ENCODE measurements at places on chromosomes 6 and 20.

DNA sequence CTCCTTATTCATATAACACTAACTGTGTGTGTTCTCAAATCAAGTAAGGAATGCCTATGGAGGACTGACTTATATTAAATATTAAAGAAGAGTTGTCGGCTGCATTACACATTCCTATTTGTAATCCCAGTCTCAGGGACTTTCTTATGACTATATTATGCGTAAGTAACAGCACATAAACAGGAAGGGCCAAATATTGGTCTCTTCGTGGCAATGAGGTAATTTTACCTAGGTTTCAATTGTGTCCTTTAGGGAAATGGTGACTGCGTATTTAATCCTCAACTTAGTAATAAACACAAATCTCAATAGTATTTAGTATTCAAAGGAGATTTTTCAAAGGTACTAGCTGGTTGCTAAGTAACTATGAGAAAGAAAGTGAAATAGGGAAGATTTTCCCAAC, 22.8 kb upstream of the EPM2A start:
- DNase-seq = no peak

GRCh38 chr6:149488815-149489214, 4.0 kb upstream of the ZC3H12D start:
- no peak for DNase-seq

DNA sequence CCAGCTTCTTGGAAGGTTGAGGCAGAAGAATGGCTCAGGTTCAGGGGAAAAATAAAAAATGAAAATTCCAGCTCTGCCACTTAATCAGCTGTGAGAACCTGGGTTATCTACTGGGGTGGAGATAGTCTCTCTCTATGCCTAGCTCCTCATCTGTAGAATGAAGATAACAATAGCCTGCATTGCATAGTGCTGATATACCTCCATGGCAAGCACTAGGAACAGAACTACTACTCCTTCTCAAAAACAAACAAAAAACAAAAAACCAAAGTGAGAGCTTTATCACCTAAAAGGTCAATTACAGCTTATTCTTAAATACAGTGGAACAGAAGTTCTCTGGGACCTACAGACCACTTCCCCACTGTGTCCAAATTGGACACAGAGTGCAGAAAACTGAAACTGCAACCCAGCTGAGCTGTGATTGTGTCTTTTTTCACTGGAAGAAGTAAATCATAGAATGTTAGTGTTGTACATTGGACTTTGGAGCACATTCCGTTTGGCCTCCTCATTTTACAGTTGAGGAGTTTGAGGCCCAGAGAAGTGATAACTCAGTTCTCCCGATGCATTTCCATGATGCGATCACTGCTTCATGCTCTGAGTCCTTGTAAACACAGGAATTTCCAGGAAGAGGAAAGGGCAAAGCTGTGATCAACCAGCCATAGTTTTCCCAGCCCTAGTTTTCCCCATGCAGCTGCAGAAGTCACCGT, 23.3 kb downstream of the MTFR2 start:
- no peak for DNase-seq

DNA sequence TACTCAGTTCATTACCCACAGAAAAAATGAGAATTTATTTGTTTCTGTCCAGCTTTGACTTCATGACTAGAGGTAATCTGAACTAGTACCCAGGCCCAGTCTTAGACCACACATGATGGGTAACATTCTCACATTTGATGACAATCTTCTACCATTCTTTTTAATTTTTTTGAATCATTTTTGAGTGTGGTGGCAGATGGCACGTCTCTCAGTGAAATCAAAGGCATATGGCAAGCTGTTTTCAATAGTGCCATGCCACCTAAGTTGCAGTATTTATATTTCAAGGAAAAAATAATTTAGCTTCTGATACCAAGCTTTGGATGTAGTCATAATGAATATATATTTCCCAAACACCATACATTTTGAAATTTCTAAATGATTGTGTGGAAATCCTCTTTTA, 88.8 kb upstream of the HS3ST5 start:
- DNase-seq = no peak

DNA sequence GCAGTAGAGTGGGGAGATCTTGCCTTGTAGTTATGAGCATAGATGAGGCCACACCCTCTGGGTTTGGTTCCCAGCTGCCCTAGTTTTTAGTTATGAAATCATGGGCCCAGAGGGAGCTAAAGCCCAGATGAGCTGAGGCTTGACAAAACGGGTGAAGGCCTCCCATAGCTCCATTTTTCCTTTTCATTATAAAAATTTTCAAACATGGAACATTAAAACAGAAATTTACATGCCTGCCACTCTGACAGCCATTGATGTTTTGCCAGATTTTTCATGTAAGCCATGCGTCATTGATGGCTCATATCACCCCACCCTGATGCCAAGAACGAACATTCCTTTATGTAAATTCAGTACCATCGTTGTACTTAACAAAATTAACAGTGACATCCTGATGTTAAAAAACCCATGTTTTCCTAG, 67.9 kb downstream of the IGF2R start:
- DNase-seq = no peak

DNA sequence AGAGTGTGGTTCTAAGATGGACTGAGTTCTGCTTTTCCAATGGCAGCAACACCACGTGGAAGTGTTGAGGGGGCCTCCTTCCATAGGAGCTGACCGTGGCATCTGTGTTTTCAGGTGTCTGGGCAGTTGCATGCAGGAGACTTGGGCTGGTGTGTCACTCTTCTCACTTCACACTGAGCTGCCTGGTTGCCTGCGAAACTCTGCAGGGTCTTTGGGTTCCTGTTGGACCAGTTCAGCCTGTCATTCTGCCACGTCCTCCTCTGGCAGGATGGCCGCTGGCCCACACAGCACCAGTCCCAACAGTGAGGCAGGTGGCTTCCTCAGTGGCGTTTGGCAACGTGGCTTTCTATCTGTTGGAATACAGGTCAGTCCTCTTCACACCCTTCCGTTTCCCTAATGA, 16.1 kb upstream of the UNC93A start:
- DNase-seq = no peak

DNA sequence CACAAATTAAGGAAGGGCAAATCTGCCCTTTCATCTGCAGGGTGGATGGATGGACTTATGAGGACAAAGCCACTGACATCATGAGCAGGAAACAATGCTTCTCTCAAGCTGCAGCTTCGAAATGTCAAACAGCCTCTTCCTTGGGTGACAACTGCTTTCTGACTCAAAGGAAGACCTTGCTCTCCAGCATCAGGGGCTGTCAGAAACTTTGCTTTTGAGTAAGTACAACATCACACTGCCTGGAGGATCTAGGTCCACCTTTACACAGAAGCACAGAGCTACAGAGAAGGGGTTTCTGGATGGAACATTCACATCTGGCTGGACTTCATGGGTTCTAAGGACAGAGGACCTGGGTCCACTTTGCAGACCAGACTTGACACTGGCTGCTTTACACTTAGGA, 5.9 kb downstream of the CST1 start:
- no peak for DNase-seq

GRCh38 chr20:35273449-35274171, 4.3 kb downstream of the MMP24OS start:
- no peak for DNase-seq
